Hippocampal formation (tissue), 2 donors: ENCODE measurements at places on chromosomes 3 and 15.
A peak's percentile ranks its signal among the peaks of the same experiment; 100 is the strongest.

DNA sequence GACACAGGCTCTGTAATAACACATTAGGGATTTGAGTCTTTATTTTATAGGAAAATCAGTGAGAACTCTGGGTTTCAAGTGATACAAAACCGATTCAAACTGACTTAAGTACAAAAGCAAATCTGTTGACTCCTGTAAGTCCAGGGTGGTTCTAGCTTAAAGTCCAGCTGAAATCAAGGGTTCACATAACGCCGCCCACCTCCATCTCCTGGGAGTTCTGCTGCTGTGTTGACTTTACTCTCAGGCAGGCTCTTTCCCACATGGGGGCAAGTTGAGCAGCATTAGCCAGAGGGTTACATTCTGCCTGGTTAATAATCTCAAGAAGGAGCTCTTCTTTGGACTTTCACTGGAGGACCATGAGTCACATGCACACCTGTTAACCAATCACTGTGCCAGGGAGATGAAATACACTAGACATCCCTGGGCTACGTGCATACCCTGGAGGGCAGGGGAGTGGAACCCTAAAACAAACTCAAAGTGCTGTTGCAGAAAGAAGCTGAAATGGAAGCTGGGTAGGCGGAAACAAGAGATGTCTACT, 9.7 kb upstream of the RNF7 start:
- no peak for DNase-seq

DNA sequence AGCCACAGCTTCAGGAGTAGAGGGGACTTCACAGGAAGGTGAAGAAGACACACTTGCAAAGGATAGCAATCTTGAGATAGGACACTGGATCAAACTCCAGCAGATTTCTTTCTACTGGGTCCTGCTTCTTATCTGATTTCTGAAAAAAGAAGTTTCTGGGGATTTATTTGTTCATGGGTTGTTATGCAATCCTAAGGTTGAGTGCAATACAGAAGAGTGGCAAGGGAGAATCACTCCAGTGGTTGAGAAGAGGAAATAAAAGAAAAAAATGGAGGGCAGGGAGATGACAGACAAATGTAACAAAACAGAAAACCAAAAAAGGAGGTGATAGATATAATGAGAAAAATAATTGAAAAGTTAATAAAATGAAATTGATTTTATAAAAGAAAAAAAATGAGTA, 858.3 kb downstream of the TUSC7 start:
- no peak for DNase-seq

- DNase-seq: no peak
These were observed 98.8 kb upstream of the ZBTB20 start for GRCh38 chr3:115245899-115246298.

DNA sequence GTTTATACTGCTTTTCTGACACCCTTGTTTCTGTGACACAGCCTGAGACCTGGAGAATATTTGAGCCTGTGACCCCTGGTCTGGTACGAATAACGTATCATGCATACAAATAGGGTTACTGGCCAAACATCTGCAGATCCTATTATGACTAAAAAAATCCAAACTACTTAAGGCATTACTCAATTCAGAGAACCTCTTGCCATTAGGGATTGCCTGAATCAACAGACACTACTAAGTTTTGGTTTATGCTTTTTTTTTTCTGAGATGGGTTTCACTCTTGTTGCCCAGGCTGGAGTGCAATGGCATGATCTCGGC, 35.4 kb downstream of the OSBPL10 start:
- no peak for DNase-seq

- DNase-seq: no peak
These were observed 287.9 kb upstream of the CDIN1 start for GRCh38 chr15:36291501-36291900.

- no peak for DNase-seq
These were observed 400.2 kb upstream of the ATP11B start for GRCh38 chr3:182393151-182393550.

GRCh38 chr15:82132742-82133141, 86.9 kb upstream of the MEX3B start:
- no peak for DNase-seq

- DNase-seq: no peak
These were observed 17.7 kb downstream of the MAGEF1 start for GRCh38 chr3:184694133-184694665.

DNA sequence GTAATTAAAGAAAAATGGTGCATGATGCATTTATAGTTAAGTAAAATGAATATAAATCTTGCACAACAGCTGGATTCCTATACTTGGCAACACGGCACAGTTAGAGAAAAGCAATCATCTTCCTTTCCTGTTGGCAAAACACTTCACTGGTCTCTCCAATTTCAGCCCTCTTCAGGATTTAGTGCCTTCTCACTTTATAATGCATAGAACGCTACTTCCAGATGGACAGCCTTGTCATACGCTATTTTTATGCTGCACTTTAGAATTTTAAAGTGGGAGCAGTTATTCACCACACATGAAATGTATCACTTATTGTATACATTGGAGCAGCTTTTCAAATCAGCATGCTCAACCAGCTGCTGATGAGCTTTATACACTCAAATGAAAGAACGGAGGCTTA, 194.4 kb upstream of the GBE1 start:
- DNase-seq: no peak

GRCh38 chr3:197041875-197042488, 12.4 kb upstream of the MELTF start:
- no peak for DNase-seq

- no peak for DNase-seq
These were observed 175.8 kb upstream of the MME start for GRCh38 chr3:154904328-154904727.

- no peak for DNase-seq
These were observed 103.6 kb upstream of the BFSP2 start for GRCh38 chr3:133295944-133296917.

GRCh38 chr3:196208942-196209695, 2.1 kb downstream of the ZDHHC19 start:
- no peak for DNase-seq

DNA sequence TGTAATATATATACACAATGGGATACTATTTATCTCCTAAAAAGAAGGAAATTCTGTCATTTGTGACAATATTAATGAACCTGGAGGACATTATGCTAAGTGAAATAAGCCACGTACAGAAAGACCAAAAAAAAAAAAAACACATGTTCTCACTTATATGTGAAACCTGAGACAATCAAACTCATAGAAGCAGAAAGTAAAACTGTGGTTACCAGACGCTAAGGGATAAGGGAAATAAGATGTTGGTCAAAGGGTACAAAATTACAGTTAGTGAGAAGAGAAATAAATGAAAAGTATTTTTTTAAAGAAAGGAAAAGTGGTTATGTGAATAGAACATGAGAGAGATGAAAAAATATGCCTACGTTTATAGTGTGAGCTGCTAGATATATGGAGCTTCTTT, 101.1 kb downstream of the CPNE4 start:
- DNase-seq: no peak

DNA sequence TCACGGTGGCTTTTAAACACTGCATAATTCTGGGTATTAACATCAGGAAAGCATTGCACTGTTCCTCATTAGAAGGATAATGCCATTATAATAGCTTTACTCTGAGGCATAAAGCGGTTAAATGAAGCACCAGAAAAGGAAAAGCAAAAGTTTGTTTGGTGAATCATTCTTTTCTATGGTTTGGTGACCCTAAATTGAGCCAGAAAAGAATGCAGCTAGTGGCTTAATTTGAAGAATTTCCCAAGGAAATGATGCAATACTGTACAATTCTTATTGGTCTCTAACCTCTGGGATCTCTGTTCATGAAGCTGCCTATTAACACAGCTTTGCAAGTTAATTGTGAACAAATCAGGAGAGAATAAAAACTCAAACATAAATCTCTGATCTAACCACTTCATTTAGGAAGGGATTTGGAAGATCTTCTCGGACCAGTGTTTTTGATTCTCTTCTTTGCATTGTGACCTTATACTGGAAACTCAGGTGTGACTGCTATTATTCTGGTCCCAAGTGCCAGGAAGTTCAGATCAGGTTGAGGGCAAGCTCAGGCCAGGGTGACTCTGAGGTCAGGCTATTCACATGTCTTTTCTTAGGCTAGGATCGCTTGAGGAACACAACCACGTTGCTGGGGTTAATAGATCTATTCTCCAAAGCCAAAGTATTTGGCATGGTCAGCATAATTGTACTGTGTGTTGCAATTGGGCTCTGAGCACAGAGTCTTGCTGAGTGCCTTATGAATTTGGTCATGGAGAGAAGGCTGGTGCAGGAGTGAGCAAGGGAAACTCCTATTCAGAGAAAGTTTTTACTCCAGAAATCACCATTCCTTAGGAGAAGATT, 11.3 kb upstream of the DLG1 start:
- DNase-seq: no peak

GRCh38 chr15:74618841-74619596, 3.4 kb downstream of the CLK3 start:
- DNase-seq: no peak

DNA sequence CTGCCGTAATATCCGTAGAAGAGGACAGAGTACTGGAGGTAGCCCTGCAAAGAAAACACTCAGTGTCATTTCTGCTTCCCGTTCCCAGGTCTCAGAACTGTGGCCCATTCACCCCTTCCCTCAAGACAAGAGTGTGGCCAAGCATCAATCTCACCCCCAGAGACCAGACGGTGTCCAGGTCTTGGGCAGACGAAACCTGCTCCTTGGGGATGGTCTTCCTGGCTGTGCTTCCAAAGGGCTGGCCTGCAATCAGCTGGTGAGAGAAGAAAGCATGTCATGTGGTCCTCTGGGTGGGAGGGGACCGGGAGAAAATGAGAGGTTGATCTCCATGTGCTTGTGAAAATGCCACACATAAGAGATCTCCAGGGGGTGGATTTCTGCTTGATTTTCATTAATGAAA, 15.8 kb downstream of the TMC3 start:
- DNase-seq: no peak

DNA sequence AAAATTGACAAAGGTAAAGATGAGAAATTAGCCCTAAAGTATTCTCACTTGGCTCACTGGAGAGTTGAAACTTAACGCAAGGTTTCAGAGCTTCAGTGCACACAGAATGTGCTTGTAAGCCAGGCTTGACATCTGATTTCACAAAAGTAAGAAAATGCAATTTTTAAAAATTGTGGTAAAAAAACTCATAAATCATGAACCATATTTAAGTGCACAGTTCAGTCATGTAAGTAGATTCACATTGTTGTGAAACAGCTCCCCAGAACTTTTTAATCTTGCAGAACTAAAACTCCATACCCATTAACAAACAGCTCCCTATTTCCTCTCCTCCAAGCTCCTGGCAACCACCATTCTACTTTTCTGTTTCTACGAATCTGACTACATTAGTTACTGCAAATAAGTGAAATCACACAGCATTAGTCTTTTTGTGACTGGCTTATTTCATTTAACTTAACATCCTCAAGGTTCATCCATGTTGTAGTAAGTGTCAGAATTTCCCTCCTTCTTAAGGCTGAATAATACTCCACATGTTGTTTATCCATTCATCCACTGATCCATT, 14.5 kb downstream of the RTP3 start:
- DNase-seq: no peak

GRCh38 chr3:130759692-130760338, 13.2 kb upstream of the PIK3R4 start:
- DNase-seq: peak; percentile 39

DNA sequence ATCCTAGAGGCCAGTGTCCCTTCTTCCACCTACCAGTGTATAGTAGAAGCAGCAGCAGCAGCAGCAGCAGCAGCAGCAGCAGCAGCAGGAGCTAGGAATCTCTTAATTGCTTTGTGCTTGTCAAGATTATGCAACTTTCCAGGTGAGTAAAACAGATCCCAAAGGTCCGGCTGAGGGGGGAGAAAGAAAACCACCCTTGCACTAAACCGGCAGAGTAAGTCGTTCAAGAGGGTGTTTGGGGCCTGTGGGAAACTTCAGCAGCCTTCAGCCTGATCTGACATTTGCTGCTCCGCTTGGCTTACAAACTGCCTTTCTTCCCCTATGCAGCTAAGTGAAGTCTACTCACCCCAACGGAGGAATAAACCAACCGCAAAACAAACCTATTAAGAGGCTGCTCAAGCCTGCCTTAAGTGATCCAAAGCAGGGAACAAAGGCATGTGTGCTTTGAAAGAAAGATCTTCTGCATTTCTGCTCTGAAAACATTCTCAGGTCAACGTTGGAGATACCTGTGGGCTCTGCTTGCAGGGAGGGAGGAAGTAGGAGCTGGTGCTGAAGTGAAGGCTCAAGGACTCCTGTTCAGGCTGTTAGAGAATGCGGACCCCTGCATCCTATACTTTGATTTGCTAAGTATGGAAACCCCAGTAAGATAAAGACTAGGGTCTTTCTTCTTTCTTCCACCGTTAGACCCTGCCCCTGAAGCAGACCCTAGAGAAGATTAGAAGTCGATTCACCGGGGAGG, 35.7 kb upstream of the DLG1 start:
- no peak for DNase-seq

DNA sequence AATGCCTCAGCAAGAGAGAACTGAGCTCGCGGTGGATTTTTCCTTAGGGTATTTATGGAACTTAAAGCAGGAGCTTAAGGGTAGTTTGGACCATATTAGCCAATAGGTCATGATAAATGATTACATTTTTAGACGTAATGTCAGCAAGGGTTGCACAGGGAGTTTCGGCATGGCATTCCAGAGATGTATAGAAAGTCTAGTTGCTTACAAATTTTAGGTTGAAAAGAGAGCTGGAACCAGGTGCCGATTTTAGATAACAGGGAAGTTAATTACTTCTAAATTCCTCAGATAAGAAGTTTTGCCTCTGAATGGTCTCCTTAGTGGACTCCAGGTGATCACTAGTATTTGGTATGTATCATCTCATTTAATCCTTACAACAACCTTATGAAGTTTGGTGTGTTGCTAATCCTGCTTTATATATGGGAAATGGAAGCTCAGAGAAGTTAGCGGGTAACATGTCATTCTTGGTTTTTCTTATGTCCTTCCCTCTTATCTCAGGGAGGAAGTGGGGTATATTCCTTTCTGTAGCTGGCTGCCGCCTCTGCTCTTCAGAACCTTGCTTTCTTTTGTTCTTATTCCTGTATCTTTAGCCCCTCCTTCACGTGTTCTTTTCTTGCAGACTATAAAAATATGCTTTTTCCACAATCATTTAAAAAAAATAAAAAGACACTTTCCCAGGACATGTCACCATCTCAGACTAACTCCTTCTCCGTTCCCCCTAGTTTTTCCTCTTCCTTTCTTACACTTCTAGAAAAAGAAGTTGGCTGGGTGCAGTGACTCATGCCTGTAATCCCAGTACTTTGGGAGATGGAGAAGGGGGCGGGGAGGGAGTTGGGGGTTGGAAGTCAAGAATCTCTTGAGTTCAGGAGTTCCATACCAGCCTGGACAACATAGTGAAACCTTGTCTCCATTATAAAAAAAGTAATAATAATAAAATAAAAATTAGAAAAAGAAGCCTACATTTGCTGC, 25.7 kb downstream of the IQGAP1 start:
- no peak for DNase-seq

DNA sequence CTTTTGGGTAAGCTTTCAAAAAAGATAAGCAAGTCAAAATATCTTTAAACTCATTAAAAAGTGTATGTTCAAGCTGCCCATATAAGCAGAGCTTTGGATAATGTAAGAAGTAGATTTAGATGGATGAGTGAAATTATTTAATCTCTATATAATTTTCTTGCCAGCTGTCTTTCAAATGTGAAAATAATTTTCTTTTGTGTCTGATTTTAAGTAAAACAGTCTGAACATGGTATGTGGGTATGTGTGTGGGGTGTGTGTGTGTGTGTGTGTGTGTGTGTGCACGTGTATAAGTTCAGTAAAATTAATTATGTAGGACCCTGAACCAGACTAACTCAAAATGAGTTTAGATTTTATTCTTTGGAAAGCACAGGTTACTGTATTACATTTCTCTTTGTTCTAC, 155.2 kb upstream of the CGNL1 start:
- no peak for DNase-seq

GRCh38 chr3:170808041-170808440, 62.0 kb downstream of the RPL22L1 start:
- DNase-seq: no peak
